Stimulated activated CD4-positive, alpha-beta T cell treated with anti-CD3 and anti-CD28 coated beads, TNF-alpha, amount 100 ng/mL, for 4 hours (primary cell): ENCODE measurements at places on chromosomes 3 and 15.

DNA sequence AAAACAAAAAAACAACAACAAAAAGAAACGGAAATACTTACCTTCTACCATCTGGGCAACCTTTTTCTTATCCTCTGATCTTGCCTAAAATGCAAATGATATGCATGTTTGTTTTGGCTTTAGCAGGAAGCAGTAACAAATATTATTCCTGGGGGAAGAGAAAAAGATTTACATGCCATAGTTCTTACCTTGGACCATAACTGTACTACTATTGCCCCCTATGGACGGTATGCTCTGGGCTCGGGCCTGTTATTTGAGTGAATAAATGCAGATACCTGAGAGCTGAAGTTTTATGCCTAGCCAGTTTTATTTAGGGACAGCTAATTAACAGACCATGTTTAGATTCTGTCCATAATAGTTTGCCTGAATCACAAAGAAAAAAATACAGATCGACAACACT, 12.6 kb upstream of the STARD5 start:
- no peak for DNase-seq

GRCh38 chr3:120013481-120013880, 80.8 kb downstream of the GSK3B start:
- DNase-seq = no peak

GRCh38 chr3:188908002-188908850, 263.5 kb upstream of the TPRG1 start:
- DNase-seq = no peak

- no peak for DNase-seq
Measured at GRCh38 chr3:171878461-171879225, 35.5 kb downstream of the TMEM212 start.

DNA sequence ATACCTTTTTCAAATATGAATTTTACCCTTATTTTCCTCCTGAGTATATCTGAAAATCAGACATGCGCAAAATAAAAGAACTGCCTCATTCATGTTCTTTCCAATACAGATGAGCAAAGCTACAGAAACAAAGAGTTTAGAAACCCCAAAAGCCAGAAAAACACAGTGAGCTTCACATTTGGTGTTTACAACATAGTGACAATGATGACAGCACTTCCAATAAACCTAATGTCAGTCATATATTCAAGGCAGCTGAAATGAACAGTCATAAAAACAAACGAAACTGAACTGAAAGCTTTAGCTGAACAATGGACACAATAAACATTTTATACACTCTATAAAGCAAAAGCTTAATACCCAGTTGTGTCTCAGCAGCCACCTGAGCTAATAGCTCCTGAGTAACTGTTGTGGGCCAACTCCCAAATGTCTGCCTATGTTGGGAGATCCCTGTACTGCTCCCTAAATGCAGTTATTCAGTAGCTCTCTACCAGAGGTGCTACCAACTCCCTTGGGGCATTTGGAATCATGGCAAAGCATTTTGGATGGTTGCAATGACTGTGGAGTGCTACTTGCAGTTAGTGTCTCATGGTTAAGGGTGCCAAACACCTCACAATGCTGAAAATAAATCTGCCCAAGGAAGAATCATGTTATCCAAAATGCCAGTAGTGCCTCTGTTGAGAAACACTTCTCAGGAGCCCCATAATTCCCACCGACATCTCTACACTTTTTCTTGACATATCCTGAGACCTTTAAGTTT, 131.5 kb downstream of the TGFBR2 start:
- no peak for DNase-seq

- no peak for DNase-seq
Measured at GRCh38 chr15:74976159-74976558, 19.2 kb upstream of the SCAMP5 start.

- DNase-seq = no peak
Measured at GRCh38 chr3:54625805-54626787, 301.8 kb downstream of the LRTM1 start.

- no peak for DNase-seq
Measured at GRCh38 chr15:65420975-65421359, 1.8 kb downstream of the IGDCC4 start.

DNA sequence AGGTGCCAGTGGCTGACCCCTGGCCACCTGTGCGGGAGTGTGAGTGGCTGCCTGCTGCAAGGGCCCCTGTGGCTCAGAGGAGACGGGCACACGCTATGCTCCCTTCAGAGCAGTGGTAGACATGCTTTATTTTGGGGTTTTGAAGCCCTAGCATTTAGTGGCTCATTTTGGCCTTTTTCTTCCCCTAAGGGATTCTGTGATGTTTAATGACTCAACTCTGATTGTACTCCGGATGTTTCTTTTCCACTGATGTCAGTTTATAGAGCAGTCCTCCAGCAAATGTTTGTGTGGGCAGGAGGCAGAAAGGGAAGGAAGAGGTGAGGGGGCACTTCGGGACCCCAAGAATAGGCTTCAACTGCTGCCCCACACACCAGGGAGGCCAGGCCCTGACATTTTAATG, 288.9 kb upstream of the C2CD4B start:
- DNase-seq = no peak

GRCh38 chr3:172185907-172186306, 146.5 kb downstream of the FNDC3B start:
- no peak for DNase-seq

- no peak for DNase-seq
Measured at GRCh38 chr3:176992565-176992964, 204.7 kb downstream of the TBL1XR1 start.

GRCh38 chr3:133574260-133574881, 885 bp downstream of the CDV3 start:
- DNase-seq = peak; percentile 48

DNA sequence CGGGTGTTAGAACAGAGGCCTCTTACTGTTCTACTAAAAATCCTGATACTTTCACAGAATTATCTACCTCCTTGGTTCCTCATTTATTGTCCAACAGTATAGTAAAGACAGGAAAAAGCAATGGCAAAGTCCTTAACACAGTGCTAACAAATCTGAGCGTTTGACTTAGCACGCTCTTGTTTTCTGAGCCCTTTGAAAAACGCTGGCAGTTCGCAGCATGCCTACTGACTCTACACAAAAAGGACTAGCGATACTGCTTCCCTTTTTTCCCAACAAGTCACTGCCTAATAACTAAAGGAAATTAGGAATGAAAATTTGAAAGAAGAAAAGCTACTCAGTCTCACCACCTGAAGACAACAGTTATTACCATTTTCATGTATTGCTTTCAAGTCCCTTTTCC, 34.8 kb upstream of the CEMIP start:
- no peak for DNase-seq

GRCh38 chr15:94370206-94370935, 139.0 kb downstream of the MCTP2 start:
- DNase-seq = no peak

DNA sequence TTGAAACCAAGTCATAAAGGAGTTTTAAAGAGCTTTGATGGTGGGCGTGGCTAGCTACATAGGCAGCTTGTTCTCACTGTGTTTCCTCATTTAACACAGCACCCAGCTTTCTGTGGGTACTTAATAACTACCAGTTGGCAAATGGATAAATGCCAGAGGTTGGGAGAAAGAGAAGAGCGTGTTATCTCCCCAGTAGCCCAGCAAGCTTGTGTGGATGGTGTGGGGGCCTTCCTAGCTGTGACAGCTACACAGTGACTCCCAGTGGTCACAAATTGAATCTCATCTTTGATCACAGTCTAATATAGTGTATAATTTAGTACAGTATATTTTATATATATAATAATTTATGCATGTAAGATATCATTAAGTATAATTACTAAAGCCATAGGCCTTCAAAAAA, 984.1 kb downstream of the EPHA3 start:
- no peak for DNase-seq

DNA sequence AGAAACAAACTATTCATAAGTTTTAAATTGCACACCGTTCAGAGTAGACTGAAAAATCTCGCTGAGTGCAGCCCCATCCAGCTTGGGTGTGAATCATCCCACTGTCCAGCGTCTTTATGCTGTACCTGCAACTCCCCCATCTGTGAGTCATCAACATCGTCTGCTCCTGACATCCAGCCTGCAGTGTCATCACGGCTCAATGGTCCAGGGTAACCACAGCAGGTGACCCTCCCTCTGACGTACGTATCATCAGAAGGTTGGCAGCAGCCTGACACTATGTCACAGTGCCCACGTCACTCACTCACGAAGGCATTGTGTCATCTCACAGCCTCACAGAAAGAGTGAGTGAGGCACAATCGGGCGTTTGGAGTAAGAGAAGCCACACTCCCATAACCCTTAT, 65.2 kb downstream of the TPRA1 start:
- DNase-seq = no peak

GRCh38 chr15:31405200-31405920, 78.7 kb downstream of the KLF13 start:
- no peak for DNase-seq
